Spinal cord (tissue), 10 donors: ENCODE measurements at places on chromosomes 5 and 9. TPM values are rescaled to one million over a fixed set of nuclear protein-coding genes. Genes with fewer than 3 reads are reported as not detected.

GRCh38 chr9:94110821-94111252 lies 26.6 kb downstream of the PTPDC1 start:
- DNase-seq: no peak

- DNase-seq: no peak
Measured at GRCh38 chr5:66860199-66860975, 264.2 kb downstream of the MAST4 start.

DNA sequence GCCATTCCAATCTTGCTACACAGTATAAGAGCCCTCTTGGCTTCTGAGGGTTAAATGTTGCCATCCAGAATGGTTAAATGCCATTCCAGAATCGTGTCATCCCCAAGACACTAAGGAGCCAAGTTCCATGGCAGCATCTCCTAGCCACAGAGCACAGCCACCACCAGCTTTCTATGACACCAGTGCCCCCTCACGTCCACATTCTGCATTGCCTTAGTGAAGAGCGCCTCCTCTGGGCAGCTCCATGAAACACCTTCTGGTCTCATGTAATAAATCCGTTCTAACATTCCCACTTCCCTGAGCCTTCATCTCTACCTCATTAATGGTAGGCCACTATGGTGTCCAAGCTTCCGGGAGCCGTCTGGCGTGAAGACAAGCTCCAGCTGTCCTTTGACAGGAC lies 12.4 kb downstream of the CBY3 start:
- peak; percentile 53 for DNase-seq

DNA sequence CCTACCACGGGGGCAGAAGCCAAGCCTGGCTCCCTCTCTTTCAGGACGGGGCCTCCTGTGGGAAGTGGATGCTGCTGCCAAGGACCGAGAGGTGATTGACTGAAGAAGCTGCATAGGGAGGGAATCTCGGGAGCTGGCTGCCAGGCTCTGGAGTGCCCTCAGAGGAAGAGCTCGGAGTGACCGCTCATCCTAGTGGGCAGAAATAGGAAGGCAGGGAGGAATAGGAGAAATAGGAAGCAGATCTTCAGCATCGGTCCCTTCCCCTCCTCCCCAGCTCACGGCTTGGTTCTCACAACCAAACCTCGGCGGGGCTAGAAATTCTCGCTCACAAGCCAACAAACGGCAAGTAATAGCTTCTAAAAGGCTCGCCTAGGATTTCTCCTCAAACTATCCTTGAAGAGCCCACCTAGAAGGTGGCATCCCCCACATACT lies 159.9 kb upstream of the RAI14 start:
- DNase-seq: peak; percentile 53

DNA sequence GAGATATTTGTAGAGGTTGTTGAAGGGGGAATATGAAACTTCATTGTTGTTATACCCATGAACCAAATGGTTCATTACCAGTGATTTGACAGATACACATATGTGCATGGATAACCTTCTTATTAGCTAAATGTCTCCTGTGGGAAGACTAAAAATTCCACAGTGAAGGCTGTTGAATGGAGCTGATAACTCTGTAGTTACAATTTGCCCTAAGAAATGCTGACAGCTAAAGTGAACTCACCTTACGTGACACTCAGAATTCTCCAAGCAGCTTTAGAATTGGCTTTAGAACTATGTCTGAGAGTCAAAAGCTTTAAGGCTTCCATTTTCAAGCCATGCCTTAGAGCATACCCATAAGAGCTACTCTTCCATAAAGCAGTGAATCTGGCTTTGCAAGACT lies 276.9 kb downstream of the PRELID2 start:
- no peak for DNase-seq

DNA sequence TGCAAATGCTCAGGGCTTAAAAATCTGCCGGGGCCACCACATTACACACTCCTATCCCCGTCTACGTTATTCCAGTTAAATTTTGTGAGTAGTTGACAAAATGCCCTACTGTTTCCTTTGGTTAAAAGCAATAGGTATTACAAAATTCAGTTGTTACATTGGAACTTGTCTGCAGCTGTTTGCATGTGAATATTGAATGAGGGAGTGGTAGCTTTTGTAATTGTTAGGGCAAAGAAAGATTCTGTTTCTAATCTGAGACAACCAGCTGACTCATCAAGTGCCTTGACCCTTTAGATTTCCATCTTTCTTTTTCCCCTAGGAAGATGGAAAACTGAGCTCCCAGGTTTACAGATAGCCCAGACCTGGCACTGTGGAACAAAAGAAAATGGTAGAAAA lies 30.2 kb downstream of the MAML1 start:
- no peak for DNase-seq

GRCh38 chr5:11047030-11047429 lies 286.0 kb upstream of the DAP start:
- no peak for DNase-seq

The OR1Q1 gene
- not detected for polyA plus RNA-seq
